ENCODE measurements at places on chromosomes 6 and 20.

DNA sequence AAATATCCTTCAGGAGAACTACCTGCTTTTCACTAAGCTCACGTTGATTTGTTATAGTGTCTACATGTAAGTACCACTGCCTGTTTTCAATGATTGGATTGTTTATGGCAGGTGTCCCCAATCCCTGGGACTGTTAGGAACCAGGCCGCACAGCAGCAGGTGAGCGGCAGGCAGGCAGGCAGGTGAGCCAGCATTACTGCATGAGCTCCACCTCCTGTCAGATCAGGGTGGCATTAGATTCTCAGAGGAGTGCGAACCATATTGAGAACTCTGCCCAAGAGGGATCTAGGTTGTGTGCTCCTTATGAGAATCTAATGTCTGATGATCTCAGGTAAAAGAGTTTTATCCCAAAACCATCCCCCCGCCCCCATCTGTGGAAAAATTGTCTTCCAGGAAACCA, 303.3 kb downstream of the EYA4 start:
- DNase-seq: no peak

GRCh38 chr6:113600551-113601339, 256.4 kb upstream of the MARCKS start:
- DNase-seq: no peak

DNA sequence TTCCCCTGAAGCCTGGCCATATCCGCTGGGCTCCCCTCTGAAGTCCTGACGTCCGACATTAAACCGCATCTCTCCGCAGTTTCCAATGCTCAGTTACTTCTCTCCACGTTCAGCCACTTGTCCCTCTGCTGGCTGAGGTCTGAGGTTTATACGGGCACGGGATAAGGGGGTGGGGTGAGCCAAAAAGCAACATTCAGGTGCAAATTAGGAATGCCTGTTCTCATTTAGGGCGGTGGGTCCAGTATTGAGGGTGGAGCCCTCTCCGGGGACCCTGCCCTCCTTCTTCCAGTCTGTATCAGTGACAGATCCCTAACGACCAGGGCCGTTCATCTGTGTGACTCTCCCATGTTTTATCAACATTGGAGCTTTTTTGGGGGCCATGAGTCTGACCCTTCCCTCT, 1454.4 kb downstream of the HACE1 start:
- no peak for DNase-seq

DNA sequence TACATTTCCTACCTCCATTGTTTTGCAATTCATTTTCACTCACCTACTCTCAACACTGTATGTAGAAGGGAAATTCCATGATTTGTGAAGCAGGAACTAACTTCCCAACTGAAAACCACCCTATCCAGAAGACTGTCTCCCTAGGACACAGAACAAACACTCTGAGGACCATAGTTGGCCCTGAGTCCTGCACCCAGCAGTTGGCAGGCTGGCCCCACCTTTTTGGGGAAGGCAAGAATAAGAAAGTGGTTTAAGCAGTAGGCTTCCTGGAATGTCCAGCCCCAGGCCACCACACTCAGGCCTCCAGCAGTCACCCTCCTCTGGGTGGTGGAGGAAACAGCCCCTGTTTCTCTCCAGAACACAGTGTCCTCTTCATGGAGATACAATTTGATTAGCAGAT, 258.8 kb downstream of the ARHGAP18 start:
- DNase-seq: no peak

DNA sequence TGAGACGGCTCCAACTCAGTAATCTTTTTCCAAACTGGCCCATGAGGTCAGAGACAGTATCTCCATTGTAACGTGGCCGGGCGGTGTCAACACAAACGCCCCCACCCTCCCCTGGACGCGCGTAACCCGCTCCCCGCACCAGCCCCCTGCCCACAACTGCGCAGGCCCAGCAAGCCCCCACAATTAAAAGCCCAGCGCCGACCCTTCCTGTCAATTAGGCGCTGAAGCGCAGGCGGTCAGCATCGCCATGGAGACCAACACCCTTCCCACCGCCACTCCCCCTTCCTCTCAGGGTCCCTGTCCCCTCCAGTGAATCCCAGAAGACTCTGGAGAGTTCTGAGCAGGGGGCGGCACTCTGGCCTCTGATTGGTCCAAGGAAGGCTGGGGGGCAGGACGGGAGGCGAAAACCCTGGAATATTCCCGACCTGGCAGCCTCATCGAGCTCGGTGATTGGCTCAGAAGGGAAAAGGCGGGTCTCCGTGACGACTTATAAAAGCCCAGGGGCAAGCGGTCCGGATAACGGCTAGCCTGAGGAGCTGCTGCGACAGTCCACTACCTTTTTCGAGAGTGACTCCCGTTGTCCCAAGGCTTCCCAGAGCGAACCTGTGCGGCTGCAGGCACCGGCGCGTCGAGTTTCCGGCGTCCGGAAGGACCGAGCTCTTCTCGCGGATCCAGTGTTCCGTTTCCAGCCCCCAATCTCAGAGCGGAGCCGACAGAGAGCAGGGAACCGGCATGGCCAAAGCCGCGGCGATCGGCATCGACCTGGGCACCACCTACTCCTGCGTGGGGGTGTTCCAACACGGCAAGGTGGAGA, at the start of the genes HSPA1A and HSPA1L:
Gene HSPA1A (plus strand): TSS at position 519 of the 814 bp plus-strand sequence. CDS start 214 bp downstream, at position 733.
Gene HSPA1L (minus strand): TSS at position 259 of the 814 bp plus-strand sequence. CDS start 3,311 bp downstream, outside the sequence.
- DNase-seq: peak; percentile 83

Data from bone marrow (tissue), 2 donors.